Stimulated activated CD8-positive, alpha-beta memory T cell treated with anti-CD3 and anti-CD28 coated beads, Interleukin-2, amount 100 ng/mL, for 1 hour (primary cell): ENCODE measurements at places on chromosomes 1 and 21.

DNA sequence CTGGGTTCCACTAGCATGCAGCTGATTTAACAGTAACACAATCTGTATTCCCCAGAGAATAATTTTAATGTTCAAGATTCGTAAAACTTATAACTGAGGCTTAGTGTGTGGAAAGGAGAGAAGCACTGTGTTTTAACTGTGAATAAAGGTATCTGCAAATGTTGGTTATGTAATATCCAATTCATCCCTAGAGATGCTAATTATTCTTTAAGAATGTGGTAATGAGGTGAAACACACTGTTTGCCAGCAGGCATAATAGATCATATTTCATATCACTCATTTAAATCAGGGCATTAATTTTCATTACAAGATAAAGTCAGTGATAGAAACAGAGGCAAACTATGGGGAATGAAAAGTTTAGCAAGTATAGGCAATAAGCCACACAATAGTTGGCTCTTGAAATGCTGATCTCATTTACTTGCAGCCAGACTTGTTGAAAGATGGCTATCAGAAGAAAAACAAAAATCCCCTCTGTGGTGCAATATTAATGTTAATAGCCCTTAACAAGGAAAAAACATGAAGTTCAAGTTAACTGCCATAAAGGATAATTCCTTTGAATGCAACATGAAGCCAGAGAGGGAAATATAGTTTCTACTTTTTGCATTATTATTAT lies 33.4 kb downstream of the HMCN1 start:
- DNase-seq: no peak

DNA sequence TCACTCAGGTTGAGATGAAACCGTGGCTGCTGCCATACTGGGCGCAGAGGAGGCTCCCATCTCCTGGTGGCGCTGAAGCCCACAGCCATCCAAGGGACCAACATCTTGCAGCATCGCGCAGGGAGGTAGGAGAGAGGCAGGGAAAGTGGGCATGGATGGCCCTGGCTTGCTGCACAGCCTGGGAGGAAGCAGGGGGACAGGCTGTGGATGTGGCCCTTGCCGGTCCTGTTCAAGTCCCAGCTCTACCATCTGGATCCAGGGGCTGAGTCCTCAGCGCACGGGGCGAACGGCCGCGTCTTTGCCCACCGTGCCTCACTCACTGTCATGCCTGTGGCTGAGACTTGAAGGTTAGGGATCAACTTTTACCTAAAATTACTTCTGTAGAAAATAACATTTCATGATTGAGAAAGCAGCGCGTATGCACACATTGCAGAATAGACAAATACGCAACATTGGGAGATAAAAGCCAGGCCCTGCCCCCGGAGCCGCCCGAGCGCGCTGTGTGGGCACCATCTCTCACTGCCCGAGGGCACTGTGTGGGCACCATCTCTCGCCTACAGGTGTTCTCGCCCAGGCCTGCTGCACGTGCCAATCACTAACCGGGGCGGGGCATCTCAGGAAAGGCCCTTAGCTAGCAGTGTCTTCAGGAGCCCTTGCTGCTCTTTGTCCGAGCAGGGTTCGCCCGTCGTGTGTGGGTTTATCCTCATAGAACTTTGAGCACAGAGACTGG lies 11.5 kb downstream of the SLX9 start:
- no peak for DNase-seq

- DNase-seq: no peak
Observed at GRCh38 chr1:165852871-165853270, 25.5 kb downstream of the UCK2 start.

DNA sequence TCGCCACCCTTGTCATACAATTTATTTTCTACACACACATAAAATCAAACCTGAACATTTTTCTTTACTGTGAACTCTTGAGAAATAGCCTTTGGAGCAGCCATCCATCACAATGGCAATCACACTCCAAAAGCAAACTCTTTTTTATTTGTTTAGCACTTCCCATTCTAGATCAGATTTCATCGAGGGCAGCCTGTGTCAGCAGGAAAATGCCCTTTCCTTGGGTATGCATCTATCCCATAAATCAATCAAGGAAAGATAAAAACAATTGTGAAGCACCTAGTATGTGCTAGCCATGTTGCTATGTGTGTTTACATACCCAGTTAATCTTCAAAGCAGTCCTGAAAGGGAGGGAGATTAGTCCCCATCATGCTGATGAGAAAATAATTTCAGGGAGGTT lies 484.1 kb upstream of the USP24 start:
- DNase-seq: no peak

DNA sequence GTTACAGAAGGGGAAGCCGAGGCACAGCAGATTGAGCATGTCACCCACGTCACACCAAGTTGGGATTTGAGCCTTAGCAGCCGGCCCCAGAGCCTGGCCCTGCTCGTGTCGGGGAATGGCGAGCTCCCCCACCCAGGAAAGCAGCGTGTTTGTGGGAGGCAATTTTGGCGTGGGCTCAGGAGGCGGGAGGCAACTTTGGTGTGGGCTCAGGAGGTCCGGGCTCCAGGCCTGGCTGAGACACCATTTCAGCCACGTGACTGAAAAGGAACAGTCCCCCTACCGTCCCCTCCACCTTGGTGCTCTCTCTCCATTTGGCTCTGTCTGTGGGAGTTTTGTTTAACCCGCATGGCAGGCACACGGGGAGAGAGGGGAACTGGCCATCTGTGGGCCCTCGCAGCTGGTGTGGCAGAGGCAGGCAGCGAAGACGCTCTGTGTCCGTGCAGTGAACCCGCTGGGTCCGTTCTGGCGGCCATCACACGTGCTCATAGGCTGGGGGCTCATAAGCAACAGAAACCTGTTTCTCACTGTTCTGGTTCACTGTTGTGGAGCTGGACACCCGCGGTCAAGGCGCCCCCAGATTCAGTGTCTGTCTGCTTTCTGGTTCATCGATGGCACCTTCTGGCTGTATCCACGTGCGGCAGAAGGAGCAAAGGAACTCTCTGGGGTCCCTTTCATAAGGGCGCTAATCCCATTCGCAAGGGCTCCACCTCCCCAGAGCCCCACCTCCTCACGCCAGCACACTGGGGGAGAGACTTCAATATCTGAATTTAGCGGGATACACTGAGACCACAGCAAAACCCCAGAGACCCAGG lies 110.2 kb downstream of the CRYAA start:
- no peak for DNase-seq

- no peak for DNase-seq
Observed at GRCh38 chr1:21436488-21437340, 3.2 kb upstream of the NBPF3 start.

- no peak for DNase-seq
Observed at GRCh38 chr1:229471175-229471574, 37.0 kb downstream of the NUP133 start.

DNA sequence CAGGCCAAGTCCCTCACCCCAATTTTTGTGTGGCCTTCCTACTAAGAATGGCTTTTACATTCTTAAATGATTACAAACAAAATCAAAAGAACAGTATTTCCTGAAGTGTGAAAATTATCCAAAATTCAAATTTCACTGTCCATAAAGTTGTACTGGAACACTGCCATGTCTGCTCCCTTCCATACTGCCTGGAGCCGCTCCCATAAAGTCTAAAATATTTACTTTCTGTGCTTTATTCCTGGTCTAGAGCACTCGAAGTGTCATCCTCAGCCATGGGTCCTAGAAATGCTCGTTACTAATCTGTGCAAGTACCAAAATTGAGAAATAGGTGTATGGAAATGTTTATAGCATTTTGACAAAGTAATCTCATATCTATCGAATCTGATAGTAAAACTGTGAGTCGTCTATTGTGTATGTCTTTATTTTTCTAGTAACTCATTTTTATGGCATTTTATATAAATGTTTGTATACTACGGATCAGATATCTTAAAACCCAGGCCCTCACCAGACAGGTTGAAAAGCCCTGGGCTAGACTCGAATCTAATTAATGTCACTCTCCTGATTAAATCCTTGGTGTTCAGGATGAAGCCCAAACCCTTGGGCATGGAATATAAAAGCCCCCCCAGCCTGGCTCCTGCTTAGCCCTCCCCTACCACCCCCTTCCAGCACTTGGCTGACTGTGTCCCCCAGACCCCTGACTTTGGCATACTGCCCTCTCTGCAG lies 4.9 kb downstream of the LBR start:
- no peak for DNase-seq

DNA sequence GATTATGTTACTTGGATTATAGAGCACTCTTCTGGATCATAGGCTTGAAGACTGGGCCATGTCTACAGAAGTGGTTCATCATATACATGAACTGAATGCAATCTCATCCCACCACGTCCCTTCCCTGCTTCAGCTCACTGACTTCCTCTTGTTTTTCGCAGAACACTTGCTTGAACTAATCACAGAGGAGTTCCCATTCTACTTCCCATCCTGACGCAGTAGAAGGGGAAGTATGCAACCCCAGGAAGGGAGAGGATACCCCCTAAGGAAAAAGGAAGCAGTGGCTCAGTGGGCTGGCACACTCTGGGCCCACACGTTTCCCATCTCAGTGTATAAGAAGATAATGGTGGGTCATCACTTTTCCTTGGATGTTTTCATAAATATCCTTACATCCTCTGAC lies 36.2 kb downstream of the CASQ2 start:
- no peak for DNase-seq

GRCh38 chr21:34548781-34549376 lies 36.9 kb upstream of the KCNE1 start:
- DNase-seq: no peak

- DNase-seq: no peak
Observed at GRCh38 chr1:54591127-54591756, 32.1 kb downstream of the FAM151A start.

- DNase-seq: no peak
Observed at GRCh38 chr21:24636696-24637095, 970.6 kb downstream of the MRPL39 start.

- DNase-seq: no peak
Observed at GRCh38 chr21:30234643-30235042, 18.7 kb upstream of the CLDN8 start.
